ENCODE measurements at places on chromosomes 2 and 18.
A peak's percentile ranks its signal among the peaks of the same experiment; 100 is the strongest.

DNA sequence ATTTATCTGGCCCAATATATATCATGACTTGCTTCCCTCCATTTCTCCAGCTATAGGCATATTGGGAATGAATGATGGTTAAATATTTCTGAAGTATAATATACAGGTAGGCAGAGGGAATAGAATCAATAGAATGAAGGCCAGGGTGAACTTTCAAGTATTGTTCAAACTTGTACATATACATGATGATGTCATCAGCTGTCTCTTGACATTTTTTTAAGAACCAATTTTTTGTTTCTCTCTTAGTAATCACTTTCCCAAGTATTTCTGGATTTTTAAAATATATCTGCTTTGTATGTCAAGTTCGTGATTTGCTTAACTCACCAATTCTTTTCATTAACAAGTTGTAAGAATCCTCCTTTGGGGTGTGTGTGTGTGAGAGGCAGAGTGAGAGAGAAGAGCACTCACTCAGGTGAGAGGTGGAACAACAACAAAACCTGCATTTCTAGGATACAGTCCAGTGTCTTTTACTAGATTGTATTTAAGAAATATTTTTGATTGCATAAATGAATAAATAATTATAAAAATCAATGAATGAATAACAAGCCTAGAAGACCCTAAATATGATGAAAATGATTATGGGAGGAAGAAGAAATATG is 1239.1 kb downstream of the LRP1B start:
- DNase-seq = no peak

DNA sequence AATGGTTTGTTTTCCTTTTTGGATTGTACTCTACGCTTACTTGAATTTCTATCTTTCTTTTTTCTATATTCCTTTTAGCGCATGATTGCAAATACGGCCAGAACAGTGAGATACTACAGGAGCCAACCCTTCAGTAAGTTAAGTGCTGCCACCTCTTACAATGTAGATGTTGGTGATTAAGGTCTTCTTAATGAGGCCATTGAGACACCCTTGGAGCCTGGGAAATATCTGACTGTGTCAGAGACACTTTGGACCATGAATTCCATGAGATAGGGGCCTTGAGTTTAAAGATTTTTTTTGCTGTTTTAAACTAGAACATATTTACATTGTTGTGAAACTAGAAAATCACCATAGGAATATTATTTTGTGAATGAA is 27.1 kb upstream of the MAP3K20 start:
- no peak for DNase-seq

DNA sequence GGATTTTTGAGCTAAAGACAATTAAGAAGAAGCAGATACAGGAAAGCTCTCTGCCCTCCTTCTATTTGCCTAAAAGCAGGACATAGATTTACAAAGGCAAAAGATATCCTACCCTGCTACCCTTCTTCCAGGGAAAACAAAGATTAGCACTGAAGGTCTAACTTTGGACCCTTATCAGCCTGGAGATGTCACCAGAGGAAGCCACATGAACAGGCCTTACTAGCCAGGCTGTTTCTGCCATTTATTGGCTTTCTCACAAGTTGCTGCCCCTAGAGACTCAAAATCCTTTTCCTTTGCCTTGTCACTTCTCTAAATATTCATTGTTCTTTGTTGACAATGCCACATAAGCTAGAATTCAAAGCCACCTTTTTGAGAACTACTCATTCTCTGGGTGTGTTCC is 147.3 kb downstream of the B3GNT2 start:
- DNase-seq = no peak

DNA sequence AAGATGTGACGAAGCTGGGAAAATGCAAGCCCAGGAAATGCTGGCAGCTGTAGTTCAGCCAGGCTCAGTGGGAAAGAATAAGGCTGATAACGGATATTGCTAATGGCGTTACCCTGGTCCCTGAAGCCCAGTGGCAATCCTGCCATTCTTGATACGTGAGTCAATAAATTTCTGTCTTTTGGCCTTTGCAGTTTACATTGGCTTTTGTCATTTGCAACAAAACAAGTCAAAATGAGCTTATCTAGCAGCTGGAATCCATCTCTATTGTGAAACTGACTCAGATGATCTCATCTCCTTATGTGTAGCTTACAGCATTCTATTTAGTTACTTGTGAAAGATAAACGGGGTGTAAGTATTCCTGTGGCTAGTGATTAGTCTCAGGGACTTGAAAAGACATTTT is 43.8 kb downstream of the ARL6IP6 start:
- DNase-seq = peak; percentile 46

DNA sequence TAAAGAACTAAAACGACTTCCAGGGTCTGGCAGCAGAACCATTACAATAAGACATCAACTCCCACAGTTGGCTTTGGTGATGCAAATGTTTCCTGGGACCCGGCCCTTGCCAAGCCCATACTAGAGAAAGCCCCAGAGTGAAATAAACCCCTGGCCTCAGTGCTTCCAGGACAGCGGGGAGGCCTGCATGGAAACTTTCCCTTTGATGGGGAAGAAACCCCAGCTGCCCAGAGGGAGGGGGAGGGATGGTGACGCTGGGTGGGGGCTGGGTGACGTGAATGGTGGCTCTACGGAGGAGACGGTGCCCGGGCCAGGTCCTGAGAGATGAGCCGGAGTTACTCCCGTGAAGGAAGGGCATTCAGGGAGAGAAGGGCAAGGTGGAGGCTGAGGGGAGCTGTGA is 27.5 kb downstream of the INHBB start:
- no peak for DNase-seq

- DNase-seq = no peak
Observed at GRCh38 chr2:145931781-145932395, 1412.0 kb upstream of the ZEB2 start.

DNA sequence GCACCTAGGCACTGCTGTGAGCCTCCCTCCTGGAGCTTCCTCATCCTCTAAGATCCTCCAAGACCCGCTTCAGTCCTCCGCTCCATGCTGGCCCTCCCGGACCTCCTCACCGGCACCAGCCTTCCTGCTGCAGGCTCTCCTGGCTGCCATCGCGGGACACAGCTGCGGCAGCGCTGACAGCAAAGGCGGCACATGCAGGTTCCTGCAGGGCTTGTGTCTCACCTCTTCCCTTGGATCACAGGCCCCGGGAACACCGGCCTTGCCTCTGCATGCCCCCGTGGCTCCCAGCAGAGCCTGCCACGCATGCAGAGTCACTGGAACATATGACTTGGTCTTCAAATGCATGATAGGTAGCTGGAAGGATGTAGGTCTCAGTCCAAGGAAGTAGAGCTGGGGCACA is 67.2 kb downstream of the PTGR3 start:
- DNase-seq = no peak

GRCh38 chr2:239818531-239819011 is 206.6 kb downstream of the NDUFA10 start:
- no peak for DNase-seq

DNA sequence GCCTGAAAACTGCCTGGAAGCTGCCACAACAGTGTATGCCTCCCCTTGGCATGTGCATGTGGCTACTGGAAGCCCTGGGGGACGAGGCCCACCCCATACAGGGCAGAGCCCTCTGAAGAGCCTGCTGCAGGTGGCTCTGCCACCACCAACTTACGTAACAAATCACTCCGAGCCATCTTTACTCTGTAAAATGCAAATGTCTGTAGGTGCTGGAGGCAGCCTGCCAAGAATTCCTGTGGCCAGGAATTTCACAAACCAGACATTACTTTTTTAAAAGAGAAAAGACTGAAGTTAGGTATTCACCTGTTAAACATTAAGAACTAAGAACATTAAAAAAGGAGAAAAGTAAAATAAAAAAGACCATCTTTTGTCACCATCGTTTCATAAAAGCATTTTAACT is 106.3 kb downstream of the GPR39 start:
- no peak for DNase-seq

DNA sequence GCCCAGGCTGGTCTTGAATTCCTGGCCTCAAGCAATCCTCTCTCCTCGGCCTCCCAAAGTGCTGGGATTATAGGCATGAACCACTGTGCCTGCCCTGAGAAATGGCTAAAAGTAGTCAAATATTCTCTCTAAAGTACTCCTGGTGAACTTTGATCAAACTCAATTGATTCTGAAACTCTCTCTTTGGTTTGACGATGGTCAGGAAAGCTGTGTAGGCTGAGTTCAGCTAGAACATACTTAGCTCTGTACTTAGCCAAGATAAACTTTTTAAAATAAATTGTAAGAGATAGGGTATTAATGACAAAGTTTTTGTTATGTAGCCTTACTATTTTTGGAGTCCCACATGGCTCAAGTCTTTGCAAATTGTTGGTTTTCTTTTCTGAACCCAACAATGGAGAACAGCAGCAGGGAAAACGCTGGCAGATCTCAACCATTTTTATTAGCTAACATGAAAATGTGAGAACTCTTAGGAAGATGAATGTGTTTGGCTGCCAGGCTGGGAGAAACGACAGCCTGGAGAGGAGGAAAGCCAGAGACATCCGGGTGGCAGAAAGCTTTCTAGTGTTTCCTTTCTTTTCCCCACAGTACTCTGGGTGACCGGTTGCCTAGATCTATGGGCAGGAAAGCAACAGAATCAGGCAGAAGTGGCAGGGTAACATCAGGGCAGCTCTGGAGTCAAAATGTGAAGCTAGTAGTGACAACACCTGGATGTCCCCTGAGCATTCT is 193.0 kb upstream of the LHCGR start:
- DNase-seq = no peak

- DNase-seq = no peak
Observed at GRCh38 chr2:82526277-82526676, 1932.8 kb downstream of the SUCLG1 start.

DNA sequence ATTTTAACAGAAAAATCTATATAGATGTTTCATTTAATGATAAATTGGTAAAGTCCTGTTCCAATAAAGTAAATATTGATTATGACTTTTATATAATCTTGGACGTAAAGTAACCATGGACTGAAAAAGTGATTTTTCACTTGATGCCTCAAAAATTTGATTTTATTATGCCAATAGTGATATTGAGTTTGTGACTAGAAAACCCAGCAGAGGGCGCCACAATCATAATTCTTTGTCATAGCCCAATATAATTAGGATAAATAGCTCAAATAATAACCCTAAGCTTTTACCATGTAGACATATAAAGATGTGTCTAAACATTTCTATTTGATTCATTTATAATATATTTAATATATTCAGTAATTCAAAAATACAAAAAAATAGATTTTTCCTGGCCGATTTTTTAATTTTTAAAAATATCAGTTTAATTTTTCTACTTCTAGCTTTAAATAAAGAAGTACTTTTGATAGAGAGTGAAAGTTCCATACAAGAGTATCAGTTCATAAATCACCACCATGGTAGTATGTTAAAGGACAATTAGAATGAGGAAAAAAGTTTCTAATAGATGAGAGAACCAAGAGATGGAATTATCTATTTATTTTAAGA is 30.7 kb downstream of the CAMKMT start:
- DNase-seq = no peak

GRCh38 chr2:170271340-170271739 is 93.4 kb downstream of the MYO3B start:
- no peak for DNase-seq

GRCh38 chr2:219459460-219460311 is 25.0 kb downstream of the SPEG start:
- no peak for DNase-seq

GRCh38 chr2:65358678-65359400 is 73.6 kb downstream of the SPRED2 start:
- no peak for DNase-seq

DNA sequence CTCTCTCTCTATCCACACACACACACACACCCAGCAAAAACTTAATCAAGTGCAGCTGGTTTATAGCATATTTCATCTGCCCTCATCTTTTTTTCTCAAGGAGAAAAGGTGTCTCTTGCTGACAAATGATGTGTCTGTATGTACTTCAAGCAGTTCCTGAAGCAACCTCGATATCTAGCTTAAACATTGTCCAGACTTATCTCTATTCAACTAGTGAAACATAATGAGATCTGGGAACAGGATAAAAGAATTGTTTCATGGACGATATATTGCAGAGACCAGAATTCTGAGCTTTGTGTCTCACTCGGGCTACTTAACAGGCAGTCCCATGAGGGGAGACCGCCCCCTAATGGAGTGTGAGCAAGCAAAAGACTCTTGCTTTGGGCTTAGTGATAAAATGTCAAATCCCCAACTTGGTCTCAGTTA is 929.2 kb upstream of the SOX11 start:
- no peak for DNase-seq

- no peak for DNase-seq
Observed at GRCh38 chr18:55430026-55430425, 158.0 kb downstream of the TCF4 start.

DNA sequence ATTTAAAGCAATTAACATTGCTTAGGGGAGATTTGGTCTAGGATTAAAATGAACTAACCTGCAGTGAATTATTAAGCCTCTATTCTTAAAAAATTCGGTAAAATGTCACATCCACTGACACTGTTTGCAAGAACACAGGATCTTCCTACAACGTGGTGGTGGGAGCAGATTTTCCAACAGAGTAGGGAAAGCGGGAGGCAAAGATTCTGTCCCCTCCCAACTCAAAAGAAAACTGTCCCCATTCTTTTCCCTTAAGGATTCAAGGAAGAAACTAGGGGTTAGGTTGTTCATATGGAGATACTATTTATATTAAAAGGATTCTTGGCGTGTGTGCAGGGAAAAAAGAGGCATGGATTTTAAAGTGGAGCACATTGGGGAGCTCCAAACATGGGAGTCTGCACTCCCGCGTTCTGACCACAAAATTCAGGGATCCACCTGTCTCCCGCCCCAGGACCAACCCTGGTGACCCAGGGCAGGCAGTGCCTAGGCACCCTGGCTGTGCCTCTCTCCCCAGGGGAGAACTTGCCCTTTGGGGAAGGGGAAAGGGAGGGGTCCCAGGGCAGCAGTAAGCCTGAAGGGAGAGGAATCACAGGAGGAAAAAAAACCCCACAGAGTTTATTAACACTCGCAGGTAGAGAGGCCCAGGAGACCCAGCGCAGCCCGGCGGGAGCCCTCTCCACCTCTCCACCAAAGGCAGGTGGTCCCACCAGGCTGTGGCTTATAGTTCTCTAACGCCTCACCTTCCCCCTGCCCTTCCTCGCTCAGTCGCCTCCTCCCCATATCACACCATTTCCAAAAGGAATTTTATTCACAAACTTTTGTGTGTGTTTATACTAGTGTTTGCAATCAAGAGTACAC is 2.3 kb downstream of the PTGR3 start:
- no peak for DNase-seq

DNA sequence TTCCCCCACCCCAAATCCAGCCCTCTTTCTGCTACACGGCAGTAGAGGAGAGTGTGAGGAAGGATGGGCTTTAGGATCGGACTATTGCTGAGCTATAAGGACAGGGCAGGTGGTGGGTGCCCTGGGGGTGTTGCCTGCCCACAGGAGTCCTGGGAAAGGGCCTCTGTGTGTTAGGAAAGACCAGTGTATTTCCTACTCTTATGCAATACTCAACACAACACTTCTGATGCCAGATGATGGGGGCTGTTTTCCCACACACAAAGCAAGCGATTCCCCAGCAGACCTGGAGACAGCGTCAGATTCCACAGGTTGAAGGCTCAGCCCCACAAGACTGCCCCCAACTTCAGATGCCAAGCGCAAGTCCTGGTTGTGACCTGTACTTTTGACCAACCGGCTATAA is 91.0 kb upstream of the LCLAT1 start:
- no peak for DNase-seq

- DNase-seq = no peak
Observed at GRCh38 chr18:35756506-35757117, 175.1 kb downstream of the GALNT1 start.

Data from BJ (cell line).